ENCODE measurements at places on chromosomes 4 and X.

DNA sequence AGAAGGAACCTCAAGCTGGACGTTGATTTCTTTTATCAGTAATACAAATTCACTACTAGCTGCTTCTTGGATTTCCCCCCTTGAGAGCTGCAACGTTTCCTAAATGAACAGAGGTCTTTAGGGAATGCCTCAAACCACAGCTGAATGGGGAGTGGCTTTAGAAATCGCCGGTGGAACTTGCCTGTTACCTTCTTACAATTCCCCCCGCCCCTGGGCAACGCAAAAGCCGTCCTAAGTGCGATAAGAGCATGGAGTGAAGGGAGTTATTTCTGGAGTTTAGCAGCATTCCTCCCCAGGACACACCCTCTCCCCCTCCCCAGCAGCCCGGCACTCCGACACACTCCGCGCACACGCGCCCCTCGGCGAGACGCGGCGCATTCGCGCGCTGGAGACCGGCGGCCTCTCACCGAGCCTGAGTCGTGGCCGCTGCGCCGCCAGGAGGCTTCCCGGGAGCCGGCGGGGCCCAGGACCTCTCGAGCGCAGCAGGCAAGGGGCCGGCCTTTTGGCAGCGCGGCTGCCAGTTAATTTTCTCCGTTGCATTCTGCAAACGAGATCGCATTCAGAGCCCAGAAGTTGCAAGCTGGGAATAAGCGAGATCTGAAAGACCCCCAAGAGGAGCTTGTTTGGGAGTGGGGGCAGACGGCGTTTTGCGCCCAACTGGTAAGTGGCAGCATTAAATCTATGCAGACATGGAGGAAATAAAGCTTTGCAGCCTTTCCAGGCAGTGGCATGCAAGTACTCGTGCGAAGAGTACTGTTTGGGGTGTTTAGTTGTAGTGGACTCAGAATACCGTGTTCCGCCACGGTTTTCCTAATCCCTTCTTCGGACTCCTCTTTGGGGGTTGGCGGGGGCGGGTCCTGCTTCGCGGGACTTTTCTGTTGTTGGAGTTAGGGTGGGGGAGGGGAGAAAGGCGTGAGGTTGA lies 134.7 kb downstream of the PALLD start:
- DNase-seq: peak; percentile 33

DNA sequence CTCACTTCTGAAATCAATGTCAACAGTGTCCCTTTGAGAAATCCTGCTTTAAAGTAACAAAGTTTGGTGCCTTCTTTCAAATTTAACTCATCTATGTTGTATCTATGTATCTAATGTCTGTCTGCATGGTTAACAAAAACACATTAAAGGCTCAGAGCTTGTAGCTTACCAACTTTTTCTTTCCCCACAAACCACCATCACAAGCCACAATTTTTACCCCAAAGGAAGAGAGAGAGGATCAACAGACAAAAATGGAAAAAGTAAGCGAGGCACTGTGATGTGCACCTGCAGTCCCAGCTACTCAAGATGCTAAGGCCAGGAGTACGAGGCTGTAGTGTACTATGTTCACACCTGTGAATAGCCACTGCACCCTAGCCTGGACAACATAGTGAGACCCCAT lies 17.2 kb downstream of the ATRX start:
- DNase-seq: no peak

GRCh38 chr4:7130621-7131211 lies 61.6 kb upstream of the SORCS2 start:
- DNase-seq: no peak

DNA sequence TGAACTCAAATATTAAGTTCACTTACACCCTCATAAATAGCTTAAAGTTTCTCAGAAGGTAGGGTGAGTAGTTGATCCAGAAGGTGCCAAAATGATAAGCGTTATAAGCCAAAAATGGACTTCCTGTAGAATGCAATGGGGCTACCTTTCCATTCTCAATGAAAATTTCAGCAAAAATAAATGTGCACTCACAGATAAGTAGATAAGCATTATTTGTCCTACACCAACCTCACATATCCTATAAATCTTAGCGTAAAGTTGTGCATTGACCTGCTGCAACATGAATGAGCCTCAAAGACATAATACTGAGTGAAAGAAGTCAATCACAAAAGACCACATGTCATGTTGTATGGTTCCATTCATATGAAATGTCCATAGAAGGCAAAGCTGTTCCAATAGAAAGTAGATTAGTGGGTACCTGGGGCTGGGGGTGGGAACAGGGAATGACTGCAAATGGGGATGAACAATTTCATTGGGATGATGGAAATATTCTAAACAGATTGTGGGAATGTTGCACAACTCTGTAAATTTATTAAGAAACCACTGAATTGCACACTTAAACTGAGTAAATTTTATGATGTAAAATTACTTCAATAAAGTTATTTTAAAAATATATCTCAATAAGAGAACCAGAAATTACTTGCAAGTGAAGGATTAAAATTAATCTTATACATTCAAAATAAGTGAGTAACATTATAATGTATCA lies 100.9 kb downstream of the AMELX start:
- DNase-seq: no peak

- no peak for DNase-seq
Measured at GRCh38 chrX:118178450-118178849, 61.8 kb upstream of the KLHL13 start.

- DNase-seq: no peak
Measured at GRCh38 chrX:130830599-130831346, 72.2 kb downstream of the ENOX2 start.

DNA sequence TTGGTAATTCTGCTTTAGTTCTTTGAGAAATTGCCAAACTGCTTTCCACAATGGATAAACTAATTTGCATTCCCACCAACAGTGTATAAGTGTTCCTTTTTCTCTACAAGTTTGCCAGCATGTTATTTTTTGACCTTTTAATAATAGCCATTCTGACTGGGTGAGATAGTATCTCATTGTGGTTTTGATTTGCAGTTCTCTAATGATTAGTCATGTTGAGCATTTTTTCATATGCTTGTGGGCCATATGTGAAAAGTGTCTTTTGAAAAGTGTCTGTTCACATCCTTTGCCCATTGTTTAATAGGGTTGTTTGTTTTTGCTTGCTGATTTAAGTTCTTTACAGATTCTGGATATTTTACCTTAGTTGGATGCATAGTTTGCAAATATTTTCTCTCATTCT lies 25.9 kb downstream of the ENPEP start:
- DNase-seq: no peak

- no peak for DNase-seq
Measured at GRCh38 chrX:131397891-131398290, 108.8 kb upstream of the IGSF1 start.

DNA sequence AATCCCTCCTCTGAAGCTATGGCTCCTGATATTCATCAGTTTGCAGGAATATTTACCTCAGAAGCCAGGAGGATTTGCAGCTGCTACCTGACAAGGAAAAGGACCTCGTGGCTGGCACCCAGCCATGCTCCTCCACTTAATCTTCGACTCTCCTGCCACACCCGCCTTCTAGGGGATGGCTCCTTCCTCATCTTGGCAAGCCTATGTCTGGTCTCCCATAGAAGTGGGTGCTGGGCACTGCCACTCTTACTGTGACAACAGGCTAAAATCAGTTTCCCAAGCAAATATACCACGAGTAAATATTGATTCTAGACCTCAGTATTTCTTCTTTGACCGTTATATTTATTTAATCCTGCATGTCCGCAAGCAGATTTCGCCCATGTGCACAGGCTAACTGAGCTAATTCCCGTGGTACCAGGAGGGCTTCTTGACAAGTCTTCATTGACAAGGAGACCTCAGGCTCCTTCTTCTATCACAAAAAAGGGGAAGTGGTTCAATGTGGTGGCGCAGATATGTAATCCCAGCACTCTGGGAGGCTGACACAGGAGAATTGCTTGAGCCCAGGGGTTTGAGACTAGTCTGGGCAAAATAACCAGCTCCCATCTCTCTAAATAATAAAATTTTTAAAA lies 52.6 kb upstream of the DCTD start:
- no peak for DNase-seq

GRCh38 chrX:10198254-10198653 lies 41.5 kb downstream of the CLCN4 start:
- no peak for DNase-seq

DNA sequence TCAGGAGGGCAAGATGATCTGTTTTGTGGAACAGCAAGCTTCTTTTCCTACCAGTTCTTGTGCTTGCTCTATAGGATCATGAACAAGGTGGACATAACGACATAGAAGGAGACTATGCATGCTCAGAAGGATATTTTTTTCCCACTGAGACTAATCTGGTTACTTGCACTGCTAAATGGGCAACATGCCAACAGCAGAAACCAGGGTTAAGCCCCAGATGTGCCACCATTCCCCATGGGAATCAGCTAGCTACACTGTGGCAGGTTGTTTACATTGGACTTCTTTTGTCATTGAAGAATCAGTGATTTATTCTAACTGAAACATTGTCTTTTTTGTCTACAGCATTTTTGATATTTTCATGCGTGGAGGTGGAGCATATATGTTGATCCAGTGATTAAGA lies 165.6 kb downstream of the C4orf33 start:
- no peak for DNase-seq

DNA sequence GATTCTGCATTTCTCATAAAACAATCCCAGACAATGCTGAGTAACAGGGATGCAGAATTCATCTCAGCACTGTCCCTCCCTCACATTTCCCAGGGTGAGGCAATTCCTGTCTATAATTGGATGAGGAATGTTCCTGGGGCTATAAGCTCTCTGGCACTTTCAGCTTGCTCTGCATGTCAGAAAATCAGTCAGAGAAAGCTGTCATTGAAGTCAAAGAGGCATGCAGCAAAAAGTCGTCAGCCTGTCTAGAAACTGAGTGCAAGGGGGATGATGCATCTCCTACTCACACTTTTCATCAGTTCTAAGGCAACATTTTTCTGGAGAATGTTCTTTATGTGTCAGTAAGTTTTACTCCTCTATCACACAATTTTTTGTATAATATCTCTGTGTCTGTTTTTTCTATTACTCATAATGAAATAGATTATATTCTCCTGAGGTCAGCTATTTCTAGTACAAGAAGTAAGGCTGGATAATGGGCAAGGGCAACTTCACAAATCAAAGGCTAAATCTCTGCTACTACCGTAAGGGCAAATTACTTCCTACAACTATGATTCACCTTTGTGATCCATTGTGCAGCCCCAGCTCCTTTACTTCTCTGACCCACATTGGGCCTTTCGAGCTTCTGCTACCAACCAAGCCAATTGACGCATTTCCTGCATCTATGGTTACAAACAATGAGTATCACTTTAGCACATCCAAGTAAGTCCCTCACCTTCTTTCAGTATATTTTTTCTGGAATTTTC lies 56.0 kb downstream of the TASL start:
- no peak for DNase-seq

GRCh38 chr4:161936625-161937550 lies 226.9 kb downstream of the FSTL5 start:
- no peak for DNase-seq

DNA sequence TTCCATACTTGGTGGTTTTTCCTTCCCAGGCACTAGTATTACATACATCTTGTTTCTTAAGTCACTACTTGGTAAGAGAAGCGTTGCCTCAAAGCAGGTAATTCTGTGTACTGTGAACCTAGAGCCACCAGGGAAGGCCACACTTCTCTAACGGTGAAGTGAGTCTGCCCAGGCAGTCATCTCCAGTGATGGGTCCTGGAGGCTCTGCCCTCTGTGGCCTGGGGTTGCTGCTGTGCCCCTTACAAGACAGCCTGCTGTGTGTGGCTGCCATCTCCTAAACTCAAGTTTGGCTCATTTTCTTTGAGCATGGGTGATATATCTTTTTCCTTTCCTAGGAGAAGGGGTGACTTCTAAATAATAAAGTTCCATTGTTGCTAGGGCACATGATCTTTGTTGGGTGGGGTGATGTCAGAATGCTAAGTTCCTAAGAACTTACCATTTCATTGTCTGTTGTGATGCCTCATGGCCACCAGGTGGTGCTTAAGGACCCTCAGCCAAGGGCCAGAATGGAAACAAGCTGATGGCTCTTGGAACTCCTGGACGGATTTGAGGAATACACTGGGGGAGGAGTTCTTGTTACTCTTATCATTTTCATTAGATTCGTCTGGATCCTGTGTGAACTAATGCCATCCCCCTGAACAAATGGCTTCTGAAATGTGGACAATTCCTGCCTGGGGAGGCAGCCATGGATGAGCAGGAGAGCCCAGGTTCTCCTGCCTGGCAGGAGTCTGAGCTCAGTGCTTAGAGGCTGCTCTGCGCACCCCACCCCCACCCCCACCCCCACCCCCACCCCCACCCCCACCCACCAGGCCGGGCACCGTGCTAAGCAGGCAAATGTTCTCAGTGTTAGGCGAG lies 41.1 kb upstream of the WDR1 start:
- DNase-seq: peak; percentile 9

DNA sequence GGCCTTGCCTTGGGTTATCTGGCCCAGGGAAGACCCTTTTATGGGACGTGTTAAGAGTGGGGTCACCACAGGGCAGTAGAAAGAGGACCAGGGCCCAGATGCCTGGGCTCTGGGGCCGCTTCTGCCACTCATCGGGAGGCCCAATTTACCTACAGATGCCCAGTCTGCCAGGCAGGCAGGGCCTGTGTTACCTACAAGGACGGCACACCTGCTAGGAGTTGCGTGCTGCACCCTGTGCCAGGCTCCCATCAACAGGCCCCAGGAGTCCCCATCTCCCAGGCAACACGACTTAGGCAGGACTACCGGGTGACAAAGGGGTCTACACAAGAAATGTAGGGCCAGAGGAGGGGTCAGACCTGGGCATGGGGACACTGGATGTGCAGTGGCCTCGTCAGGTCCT lies 34.6 kb downstream of the WDR1 start:
- no peak for DNase-seq

GRCh38 chrX:23317799-23318724 lies 16.6 kb upstream of the PTCHD1 start:
- no peak for DNase-seq

DNA sequence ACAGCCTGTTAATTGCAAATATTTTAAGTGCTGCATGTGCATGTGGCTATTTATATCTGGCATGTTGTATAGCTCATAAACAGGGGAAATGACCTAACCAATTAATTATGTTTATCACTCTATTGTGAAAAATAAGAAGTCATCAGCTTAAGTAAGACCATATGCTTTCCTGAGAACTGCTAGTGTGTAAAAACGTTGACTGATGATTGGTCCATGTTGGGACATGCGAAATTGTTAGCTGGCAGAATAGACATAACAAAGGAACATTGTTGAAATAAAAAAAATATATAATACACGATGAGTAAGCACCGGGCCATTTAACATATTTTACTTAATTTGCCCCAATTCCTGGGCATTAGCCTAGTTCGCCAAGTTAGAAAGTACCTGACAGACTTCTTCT lies 207.5 kb downstream of the ANK2 start:
- DNase-seq: no peak

DNA sequence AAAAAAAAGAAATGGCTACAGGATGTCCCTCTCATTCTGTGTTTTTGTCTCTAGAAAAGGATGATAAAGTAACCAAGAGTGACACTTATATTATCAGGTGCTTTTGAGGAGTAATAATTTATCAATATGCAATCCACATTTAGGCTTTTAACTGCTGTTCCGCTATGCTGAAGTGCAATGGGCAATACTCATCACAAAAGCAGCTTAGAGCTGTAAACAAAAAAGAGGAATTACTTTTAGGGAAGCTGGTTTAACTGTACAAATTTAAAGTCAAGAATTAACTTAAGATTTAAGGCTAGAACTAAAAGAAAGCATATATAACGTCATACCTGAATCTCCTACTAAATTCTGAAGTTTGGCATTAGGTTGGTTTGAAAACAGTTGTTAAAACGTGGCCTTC lies 93.5 kb upstream of the DDX3X start:
- no peak for DNase-seq

All from hematopoietic multipotent progenitor cell (in vitro differentiated cells).